ENCODE measurements at places on chromosomes 2 and 18. TPM values are rescaled to one million over a fixed set of nuclear protein-coding genes. Genes with fewer than 3 reads are reported as not detected.

PLCD4 gene
- 0.12 TPM for total RNA-seq

TGFA gene
- total RNA-seq = 0.42 TPM

PFN4 gene
- total RNA-seq = not detected

ALPP gene
- not detected for total RNA-seq

GRCh38 chr2:46320141-46320567 lies 22.9 kb downstream of the EPAS1 start:
- no peak for DNase-seq

GRCh38 chr2:35978218-35978617 lies 377.4 kb upstream of the CRIM1 start:
- DNase-seq = peak; percentile 25

- no peak for DNase-seq
Observed at GRCh38 chr2:208025814-208026184, 472 bp upstream of the PLEKHM3 start.

- no peak for DNase-seq
Observed at GRCh38 chr2:187548656-187549055, 5.6 kb downstream of the TFPI start.

DNA sequence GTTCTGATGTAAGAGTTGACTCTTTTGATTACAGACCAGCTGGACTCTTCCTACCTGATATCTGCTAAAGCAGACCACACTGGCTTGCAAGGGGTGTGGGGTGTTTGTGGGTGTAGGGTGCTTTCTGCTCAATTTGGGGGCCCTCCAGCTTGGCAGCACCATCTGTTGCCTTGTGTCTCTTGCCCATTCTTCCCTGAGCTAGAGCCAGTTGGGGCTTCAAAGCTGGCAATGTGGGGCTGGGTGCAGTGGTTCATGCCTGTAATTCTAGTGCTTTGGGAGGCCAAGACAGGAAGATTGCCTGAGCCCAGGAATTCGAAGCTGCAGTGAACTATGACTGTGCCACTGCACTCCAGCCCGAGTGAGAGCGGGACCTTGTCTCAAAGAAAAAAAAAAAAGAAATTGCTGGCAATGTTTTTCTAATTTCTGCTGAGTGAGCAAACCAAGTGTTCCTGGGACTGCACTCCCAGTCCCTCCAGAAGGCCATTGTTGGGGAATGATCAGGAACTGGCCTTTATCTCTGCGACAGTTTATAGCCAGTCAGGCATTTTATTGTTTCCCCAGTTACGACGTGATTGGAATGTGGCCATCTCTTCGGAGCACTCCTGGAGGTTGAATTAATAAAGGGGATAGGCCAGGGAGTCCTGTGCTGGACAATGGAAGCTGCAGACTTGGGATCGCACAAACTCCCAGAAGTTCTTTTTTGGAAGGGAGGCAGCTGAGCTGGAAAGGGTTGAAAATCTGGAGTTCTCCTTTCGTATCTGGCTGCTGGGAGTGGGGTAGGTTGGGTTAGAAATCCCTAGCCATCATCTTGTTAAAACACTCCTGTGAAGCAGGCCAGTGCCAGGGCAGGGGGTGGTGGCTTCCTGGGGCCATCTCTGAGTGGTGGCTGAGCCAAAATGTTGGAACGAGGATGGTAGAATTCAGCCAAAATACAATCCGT lies 57.2 kb downstream of the LIPG start:
- DNase-seq = no peak

- no peak for DNase-seq
Observed at GRCh38 chr2:140929849-140930248, 1201.0 kb downstream of the LRP1B start.

DNA sequence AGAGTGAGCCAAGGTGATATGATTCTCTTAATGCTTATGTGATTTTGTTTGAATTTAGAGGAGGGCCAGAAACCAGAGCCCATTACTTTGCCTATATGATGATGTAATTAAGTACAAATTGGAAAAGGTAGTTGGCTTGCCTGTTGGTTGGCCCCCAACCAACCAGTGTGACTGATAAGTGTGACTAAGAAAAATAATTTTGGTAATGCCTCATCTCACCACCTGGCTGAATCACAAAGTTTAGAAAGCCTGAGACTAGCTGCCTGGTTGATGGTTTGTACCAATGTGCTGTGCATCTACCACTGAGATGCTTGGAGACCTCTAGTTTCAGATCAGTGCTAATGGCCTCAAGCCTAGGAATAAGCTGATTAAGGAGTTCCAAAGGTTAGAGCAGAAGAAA lies 338.7 kb downstream of the CDH2 start:
- no peak for DNase-seq

- no peak for DNase-seq
Observed at GRCh38 chr2:53778536-53779162, 8.1 kb downstream of the ASB3 start.

All from CD4-positive, CD25-positive, alpha-beta regulatory T cell (primary cell).